OCI-LY7 (cell line): ENCODE measurements at places on chromosomes 13 and 19. TPM values are rescaled to one million over a fixed set of nuclear protein-coding genes. Genes with fewer than 3 reads are reported as not detected.

RDH13 gene
- 17.8 and 19.5 TPM in 2 replicates for total RNA-seq

NDUFA7 gene
- 103 and 106 TPM in 2 replicates for total RNA-seq

CYP4F3 gene
- not detected in 2 replicates for total RNA-seq

DNA sequence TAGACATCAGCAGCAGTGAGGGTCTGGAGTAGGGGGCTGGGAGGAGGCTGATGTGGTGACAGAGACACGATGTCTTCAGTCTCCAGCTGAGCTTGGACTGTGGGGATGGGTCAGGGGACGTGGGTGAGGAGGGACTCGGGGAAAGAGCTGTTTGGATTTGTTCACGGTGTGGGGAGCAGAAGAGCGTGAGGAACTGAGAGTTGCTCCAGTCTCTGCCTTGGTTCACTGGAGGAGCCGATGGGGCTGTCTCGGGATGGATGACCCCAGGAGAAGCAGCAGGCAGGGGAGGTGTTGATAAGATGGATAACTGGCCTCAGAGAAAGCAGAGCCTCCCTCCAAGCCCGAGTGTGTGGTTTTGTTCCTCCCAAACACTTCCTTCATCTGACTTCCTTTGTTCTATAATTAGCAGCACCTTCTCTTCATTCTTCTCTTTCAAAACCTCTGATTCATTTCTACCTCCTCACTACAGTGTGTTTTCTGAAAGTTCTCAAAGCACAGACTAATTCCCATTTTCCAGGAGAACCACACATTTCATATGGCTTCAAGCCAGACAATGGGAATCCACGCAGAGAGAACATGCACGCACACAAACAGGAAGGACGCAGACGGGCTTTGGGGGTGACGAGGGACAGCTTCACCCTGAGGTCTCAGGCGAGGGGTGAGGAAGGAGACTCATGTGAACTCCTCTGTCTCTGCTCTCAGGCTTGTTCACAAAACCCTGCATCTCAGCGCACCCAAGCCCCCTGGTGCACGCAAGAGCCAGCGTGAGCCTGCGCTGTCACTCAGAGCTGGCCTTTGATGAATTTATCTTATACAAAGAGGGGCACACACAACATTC, 18.6 kb downstream of the LAIR2 start:
- DNase-seq: no peak

- DNase-seq: no peak
These were observed 32.2 kb downstream of the ZNF136 start for GRCh38 chr19:12194827-12195731.

GRCh38 chr13:50406831-50407230, 391.6 kb downstream of the KCNRG start:
- peak; percentile 38 for DNase-seq

GRCh38 chr13:86562866-86563265, 763.6 kb upstream of the SLITRK6 start:
- DNase-seq: no peak
